ENCODE measurements at places on chromosomes 2 and 18.

DNA sequence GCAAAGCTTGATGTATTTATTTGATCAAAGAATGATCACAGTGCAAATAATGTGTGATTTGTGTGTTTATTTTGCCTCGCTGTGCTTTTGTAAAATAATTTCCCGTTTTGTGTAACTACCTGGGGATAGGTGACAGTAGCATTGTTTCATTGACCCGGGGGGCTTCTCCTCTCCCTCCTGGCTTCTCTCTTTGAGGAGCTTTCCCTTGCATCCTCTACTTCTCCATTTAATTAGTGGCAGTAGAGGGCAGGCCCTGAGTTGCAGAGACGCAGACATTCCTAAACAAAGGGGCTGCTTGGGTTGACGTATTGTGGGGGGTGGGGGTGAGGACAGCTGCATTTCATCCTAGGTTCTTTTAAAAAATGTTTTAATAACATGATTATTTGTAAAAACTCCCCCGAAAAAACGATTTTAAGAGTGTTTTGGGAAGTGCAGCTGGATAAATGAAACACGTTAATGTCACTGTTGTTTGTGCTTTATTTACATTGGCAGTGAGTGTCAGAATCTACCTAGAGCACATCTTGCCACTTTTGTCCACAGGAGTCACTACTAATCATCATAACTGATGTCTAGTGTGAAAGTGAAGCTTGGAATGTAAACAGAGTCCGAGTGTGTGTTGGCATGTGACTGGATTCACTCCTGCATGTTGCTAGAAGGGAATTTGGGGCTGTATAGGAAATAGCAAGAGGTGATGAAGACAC, 2.2 kb downstream of the NEDD4L start:
- no peak for DNase-seq

DNA sequence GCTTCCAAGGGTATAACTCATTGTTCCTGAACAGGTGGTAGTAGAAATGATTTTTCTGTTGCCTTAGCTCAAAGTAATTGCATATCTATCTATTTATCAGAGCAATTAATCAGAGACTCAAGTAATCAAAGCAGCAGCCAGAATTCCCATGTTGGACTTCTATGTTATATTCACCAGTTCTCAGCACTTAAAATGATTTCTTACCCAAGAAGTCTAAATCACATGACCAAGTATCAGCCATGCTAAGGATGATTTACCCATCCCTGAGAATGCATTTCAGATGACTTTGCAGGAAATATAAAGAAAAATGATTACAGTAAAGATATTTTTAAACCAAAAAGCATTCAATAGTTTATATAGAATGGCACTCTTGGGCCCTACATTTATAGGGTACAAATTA, 352.2 kb downstream of the NUP35 start:
- no peak for DNase-seq

DNA sequence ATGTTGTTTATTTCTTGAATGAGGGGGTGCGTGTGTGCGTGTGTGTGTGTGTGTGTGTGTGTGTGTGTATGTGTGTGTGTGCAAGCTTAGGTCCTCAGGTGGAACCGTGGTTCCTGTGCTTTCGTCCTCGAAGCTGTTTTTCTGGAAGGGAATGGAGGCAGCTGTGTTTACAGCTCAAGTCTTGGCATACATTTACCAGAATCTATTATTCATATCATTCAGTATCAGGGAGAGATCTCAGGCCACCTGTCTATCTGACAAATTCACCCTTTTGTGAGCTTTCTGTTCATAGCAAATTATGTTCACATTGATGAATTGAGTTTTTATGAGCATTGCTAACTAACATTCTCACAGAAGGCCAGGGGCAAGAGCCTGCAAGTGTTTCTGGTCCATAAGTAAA, 550.4 kb downstream of the ARHGAP15 start:
- no peak for DNase-seq

DNA sequence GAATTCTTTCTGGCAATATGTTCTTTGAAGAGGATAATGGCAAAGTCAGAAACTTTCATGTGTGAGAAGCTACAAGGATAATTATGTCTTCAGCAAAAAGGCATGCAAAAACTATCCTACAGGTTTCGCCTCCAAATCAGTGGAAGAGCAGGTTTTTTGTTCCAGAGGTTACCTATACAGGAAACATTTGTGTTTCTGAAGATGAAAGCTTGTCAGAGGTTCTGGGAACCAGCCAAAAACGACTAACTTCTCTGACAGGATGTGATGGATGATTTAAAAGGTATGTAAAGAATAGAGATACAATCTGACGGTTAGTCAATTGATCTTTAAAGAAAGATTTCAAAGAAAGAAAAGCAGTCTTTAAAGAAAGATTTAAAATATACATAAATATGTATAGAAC, 37.6 kb downstream of the RND3 start:
- DNase-seq: no peak

DNA sequence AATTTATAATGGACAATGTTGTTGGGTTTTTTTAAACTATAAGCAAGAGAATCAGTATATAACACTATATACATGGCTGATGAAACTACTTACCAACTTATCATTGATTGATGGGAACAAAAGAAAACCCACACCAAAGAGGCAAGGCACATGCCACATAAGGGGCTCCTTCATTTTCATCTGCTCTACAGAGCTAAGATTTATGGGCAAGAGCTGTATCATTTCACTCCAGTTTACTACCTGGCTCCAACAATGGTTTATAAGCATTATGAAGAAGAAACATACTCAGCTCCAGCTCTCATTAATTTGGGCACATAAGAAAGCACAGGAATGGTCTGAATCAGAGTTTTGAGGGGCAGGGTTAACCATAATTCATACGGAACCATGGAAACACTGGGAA, 283.3 kb downstream of the AGPS start:
- DNase-seq: no peak

DNA sequence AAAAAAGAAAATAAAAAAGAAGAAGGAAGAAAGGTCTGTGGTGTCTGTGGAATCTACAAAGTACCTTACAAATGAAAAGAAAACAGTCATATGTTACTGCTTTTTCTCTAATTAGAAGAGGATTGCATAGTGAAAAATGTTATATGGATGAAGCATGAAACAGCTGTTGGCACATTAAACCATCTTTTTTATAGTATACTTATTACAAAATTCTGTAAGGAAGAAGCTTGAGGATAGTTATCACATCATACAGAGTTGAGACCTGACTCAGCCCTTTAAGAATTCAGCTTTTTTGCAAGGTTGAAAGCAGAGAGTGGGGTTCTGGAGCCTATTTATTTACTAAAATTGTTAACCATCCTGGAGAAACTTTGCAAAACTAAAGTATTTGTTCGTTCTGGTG, 222.7 kb downstream of the PHLPP1 start:
- no peak for DNase-seq

DNA sequence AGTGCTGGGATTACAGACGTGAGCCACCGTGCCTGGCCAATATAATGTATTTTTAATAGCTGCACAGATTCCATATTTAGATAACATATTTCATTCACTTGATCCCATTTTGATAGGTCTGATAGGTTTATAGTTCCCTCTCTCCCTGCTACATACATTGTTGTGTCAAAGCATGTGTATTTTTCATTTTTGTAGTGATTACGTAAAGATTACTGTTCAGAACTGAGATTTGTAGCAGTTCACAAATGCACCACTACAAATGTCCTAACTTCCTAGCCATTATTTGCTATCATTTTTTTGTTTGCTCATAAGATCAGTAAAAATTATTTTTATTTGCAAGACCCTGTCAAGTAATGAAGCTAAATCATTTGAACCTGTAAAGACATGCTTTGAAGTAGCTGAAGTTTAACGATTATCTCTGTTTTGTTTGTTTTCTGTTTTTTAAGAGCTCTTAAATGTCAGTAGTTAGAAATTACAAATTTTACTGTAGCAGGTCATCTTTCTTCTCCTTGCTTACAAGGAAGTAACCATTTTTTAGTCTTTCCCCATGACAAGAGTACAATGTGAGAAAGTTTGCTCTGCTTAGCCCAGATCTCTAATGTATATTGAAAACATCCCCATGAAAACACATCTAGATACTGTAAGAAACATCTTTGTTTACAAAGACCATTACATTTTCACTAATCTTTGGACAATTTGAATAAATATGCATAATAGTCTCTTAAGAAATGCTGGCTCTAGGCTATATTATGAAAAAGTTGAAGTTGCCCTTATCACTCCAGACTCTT, 54.1 kb downstream of the EML4 start:
- DNase-seq: no peak

- DNase-seq: no peak
Measured at GRCh38 chr2:3222636-3223035, 155.0 kb downstream of the EIPR1 start.

- no peak for DNase-seq
Measured at GRCh38 chr2:127564429-127565260, 29.2 kb downstream of the MYO7B start.

- no peak for DNase-seq
Measured at GRCh38 chr2:160910681-160911080, 249.5 kb upstream of the TANK start.

- peak; percentile 74 for DNase-seq
Measured at GRCh38 chr18:58314284-58314683, 270.3 kb downstream of the NEDD4L start.

DNA sequence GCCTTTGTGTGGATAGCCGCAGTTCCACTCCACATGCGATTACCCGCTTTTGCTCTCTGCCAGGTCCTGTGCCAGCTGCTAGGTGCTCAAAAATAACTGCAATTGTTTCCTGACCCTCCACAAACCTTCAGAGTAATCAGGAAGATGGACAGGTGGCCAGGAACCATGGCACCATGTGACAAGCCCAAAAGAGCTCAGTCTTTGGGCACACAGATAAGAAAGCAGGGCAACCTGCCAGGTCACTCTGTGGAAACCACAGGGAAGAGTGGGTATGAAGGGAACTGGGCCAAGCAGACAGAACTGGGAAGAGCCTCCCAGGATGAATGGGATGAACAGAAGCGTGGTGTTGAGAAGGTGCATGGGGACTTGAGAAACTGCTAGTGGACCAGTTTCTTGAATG, 79.4 kb upstream of the AGAP1 start:
- DNase-seq: no peak

GRCh38 chr2:7007846-7008741, 90.9 kb downstream of the RNF144A start:
- peak; percentile 34 for DNase-seq

DNA sequence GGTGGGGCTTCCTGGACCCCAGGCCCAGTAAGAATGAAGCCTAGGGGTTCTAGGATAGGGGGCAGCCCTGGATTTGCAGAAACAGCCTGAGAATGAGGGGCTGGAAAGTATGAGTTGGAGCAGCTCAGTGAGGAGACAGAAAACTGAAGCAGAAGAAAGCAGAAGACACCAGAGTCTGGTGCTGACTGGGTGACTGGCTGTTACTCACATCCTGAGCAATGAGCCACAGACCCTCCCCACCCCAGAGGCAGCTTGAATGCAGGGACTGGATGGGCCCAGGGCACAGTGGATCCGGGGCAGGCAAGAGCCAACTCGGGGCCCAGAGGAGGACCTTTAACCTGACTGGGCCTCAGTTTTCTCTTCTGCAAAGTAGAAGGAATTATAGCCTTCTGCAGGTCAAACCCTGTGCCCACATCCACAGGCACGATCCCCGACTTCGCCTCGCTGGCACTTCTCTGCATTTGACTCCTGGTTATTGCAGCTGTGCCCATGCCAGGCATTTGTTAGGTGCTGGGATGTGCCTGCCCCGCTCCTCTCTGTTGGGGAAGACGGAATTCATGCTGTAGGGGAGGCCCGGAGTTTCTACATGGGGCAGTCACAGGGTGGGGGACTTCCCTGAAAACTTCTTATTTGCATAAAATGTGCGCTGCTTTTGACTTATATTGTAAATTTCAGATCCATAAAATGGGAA, 8.5 kb downstream of the STEAP3 start:
- no peak for DNase-seq

- peak; percentile 78 for DNase-seq
Measured at GRCh38 chr2:234032279-234032856, 18.1 kb upstream of the SPP2 start.

DNA sequence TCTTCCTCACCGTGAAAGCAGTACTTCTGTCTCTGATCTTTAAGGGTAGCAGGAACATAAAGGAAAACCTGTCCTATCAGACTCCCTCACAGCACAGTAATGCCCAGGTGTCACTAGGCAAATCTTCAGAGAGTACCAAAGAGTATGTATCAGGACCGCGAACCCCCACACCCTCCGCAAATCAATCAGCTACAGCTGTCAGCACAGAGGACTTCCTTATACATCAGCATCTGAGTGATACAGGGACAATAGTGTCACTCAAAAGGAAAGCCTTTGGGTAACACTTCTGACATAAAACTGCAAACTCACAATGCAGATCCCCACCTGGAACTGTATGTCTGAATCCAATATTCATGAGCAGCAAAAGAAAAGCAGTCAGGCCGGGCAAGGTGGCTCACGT, 2.6 kb downstream of the AFG3L2 start:
- DNase-seq: no peak

- DNase-seq: no peak
Measured at GRCh38 chr2:174666845-174667244, 69.2 kb upstream of the WIPF1 start.

- peak; percentile 32 for DNase-seq
Measured at GRCh38 chr2:204177977-204178522, 241.5 kb downstream of the ICOS start.

DNA sequence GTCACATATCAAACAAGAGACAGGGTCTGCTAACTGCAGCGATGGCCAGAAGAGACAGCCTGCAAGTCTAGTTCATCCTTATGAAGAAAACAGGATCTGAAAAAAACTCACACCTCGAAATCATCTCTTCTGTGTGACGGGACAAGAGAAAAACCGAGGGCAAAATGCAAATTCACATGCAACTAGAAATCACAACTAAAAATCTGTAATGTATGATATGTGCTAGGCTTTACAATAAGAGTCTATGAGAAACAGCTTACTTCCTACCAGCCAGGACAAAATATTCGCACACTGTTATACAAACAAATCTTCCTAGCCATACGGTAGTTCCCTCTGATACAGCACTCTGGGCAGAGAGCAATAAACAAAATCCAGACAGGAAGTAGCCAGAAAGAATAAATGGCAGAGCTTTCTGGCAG, 48.8 kb downstream of the ANKRD44 start:
- DNase-seq: no peak

DNA sequence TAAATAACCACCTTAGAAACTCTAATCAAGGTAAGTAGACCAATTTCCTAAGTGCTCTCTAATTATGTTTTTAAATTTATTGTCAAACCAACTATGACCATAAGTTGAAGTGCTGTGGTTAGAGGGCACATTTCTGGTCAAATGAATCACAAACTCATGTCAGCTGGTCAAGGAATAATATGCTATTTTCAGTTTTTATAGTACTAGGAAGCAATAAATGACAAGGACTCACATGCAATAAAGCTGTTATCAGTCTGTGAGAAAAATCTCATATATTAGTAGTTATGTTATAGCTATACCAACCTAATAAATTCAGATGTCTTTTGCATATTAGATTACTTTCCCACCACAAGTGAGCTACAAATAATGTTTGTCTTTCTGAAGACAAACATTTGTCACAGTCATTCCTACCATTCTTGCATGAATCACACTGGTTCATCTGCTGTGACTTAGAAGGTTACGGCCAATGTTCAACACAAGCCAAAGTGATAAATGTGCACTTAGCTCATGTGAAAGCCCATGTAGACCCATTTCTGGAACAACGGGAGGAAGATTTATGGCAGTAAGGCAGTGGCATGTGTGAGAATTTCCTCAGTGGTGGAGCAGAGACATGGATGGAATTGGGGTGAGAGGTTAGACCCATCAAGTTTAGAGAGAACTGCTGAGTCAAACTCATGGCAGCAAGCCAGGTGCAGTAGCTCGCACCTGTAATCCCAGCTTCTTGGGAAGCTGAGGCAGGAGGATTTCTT, 27.4 kb upstream of the CCNYL1 start:
- DNase-seq: no peak
